GM13977 (cell line): ENCODE measurements at places on chromosomes 16 and 17.

DNA sequence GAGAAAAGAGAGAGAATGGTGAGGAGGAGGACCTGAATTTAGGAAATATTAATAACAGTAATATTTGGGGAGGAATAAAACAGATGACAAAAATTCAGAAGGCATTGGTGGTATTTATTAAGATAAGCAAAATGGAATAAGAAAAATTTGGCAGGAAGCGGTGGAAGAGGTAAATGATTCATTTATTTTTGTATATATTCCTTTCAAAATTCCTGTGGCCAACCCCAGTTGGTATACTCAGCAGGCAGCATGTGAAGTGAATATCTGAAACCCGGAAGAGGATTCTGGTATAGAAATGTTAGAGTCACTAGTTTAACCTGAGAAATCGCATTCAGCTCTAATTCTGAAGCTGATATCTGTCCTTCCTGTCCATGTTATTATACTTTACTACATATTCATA, 792.0 kb downstream of the KCNJ2 start:
- DNase-seq: no peak

DNA sequence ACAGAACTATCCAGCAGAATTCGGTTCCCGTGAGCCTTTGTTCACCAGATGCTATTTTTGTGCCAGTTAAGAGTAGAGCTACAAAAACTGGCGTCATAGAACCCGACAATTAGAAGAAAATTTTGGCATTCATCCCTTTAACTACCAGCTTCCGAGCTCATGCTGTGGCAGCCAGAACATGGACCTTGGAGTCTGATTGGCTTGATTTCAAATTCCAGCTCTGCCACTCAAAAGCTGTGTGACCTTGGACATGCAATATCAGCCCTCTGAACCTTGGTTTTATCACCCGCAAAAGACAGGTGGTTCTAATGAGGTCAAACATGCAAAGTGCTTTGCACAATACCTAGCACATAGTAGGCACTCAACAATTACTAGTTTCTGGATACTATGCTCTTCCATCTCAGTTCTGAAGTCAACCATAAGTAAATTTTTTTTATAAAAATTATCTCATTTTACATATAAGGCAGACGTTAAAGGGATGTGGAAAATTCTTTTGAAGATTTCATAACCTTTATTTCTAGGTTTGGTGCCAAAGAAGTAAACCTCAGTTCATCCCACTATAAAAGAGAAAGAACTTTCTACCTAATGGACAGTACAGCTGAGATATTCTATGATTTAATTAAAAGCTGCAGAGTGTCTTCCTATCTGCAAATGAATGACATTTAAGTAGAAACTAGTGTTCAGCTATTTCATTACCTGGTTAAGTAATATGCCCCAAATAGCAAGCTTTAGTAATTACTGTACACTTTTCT, 331.5 kb downstream of the HAPSTR1 start:
- no peak for DNase-seq

GRCh38 chr16:46929378-46930332, 43.8 kb downstream of the DNAJA2 start:
- peak; percentile 84 for DNase-seq

DNA sequence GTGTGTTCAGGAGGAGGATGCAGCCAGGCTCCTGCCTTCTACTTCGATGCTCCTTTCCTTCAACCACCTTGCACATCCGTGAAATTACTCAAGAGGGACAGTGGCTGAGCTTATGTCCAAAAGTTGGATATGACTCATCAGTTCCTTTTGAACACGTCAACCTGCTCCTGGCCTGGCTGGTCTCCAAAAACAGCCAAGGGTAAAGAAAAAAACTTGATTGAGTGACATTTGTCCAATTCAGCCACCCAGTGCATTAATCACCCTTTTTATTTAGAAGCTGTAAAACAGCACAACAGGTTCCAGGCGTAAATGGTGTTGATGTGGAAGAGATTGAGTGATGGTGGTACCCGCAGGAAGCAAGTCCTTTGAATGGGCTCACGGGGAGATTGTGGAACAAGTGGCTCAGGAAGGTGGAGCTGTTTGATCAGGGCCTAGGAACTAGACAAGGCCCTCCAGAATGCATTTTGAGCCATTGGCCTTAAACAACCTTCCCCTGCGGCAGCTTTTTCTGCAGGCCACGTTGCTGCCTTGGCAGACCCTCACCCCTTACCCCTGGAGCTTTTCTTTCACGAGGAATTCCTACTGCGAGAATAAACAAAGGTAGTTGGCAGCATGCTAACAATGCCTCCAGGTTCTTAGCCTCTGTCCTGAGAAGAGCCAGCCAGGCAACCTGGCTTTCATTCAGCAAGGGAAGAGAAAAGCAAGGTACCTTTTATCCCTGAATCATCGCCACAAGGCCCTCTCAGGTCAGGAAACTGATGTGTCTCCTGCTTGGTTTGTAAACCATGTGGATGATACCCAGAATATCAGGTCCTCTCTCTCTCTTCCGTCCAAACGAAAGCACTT, 173.3 kb upstream of the CACNG5 start:
- no peak for DNase-seq

- DNase-seq: no peak
These were observed 78.8 kb downstream of the WIPI1 start for GRCh38 chr17:68378268-68379176.

DNA sequence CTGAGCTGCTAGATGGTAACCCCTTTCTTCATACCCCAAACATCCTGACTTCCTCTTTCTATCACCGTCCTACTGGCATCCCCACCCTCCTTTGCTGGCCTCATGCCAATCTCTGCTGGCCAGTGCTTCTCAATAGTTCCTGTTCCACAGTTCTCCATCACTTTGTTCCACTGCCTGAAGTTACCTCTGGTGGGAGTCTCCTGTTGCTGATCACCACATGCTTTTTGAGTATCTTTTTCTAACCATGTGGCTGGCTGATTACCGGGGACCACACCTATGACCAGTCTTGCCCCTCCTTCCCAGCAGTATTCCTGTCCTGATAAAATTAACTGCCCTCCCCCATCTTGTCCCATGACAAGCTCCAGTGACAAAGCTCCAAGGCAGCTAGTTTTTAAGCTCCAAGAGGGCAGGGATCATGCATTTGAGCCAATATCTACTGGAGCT, 380.4 kb upstream of the CCL2 start:
- no peak for DNase-seq

DNA sequence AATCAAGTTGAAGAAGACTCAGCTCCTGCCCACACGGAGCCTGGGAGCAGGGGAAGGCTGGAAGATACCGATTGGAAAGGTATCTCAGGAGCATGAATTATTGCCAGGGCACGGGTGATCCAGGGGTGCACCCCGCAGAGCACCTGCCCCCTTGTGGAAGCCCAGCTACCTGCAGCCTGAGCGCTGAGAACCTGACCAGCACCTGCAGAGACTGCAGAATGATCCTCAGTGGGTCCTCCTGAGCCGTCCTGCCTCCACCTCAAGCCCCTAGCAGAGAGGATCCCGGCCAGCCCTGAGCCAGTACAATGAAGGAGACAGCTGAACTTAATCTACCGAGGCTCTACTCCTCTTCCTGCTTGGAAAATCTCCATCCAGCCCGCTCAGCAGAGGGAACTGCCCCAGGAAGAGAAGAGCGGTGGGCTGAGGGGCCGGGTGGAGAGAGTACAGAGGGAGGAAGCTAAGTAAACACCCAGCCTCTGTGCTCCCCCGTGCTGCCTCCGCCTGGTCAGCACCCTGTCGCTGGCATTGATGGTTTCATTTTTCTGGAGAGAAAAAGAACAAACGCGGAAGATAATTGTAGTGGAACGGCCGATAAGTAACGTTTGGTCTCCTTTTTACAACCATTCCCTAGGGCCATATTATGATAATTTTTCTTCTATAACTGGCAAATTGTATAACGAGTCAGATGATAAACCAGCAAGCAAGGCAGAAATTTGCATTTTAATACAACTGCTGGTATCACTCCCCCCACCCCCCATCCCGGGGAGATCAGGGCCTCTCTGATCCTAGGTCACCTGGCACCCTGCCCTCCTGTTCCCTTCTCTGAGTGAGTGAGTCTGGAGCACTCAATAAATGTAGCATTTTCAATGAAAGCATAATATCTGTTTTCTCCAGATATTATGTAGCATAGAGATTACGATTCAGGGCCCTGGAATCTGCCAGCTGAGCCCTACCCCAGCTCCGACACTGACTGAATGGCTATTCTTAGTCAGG, 204.5 kb upstream of the RPL38 start:
- peak; percentile 82 for DNase-seq
